Right lung (tissue), 10 donors: ENCODE measurements at places on chromosomes 12 and 14. TPM values are rescaled to one million over a fixed set of nuclear protein-coding genes. Genes with fewer than 3 reads are reported as not detected.

Gene MARS1
- polyA plus RNA-seq, result 90.0 TPM

Gene STYK1
- polyA plus RNA-seq, result 0.85 TPM

Gene SIX4
- polyA plus RNA-seq, result 6.4 TPM

Gene DNAJC22
- 5.3 TPM for polyA plus RNA-seq

Gene KRT3
- not detected for polyA plus RNA-seq

Gene GPRC5D
- polyA plus RNA-seq, result 1.1 TPM

Gene DNAI7
- polyA plus RNA-seq, result 4.1 TPM

Gene ANKRD33
- not detected for polyA plus RNA-seq

Gene TMPRSS12
- 0.08 TPM for polyA plus RNA-seq

Gene LBHD2
- not detected for polyA plus RNA-seq

Gene PTCSC3
- 4.5 TPM for polyA plus RNA-seq

Gene MYH7
- polyA plus RNA-seq, result 0.06 TPM

Gene CCDC196
- not detected for polyA plus RNA-seq

Gene B3GNT4
- 0.38 TPM for polyA plus RNA-seq

Gene POTEG
- not detected for polyA plus RNA-seq

Gene CFAP251
- 10.0 TPM for polyA plus RNA-seq

Gene IFNG-AS1
- not detected for polyA plus RNA-seq

Gene TESPA1
- 0.76 TPM for polyA plus RNA-seq

Gene OVCH1
- not detected for polyA plus RNA-seq

Gene MOAP1
- 34.4 TPM for polyA plus RNA-seq

Gene PIWIL1
- not detected for polyA plus RNA-seq

Gene ITGA7
- polyA plus RNA-seq, result 33.9 TPM

Gene SLC41A2
- 3.3 TPM for polyA plus RNA-seq

Gene TMX1
- polyA plus RNA-seq, result 62.2 TPM

Gene GARIN6
- polyA plus RNA-seq, result not detected

Gene SART3
- 53.3 TPM for polyA plus RNA-seq

Gene PCED1B
- 1.3 TPM for polyA plus RNA-seq

Gene MGAT4C
- polyA plus RNA-seq, result 0.78 TPM

Gene SMCO2
- polyA plus RNA-seq, result 0.56 TPM

Gene SERPINA9
- polyA plus RNA-seq, result not detected

Gene SLC10A1
- 0.18 TPM for polyA plus RNA-seq

Gene SIRT4
- 2.6 TPM for polyA plus RNA-seq

Gene KRT77
- polyA plus RNA-seq, result not detected

Gene SMARCC2
- 119 TPM for polyA plus RNA-seq

Gene COX8C
- polyA plus RNA-seq, result 0.36 TPM

Gene DDX11
- 93.3 TPM for polyA plus RNA-seq

Gene SYCP3
- 1.3 TPM for polyA plus RNA-seq

Gene KSR2
- 0.20 TPM for polyA plus RNA-seq

Gene NRIP2
- 5.2 TPM for polyA plus RNA-seq

Gene BMAL2
- polyA plus RNA-seq, result 2.5 TPM

Gene P3H3
- 14.5 TPM for polyA plus RNA-seq

Gene CLEC1B
- 3.0 TPM for polyA plus RNA-seq

Gene TAS2R9
- not detected for polyA plus RNA-seq

Gene WSCD2
- 0.25 TPM for polyA plus RNA-seq

Gene ADSS1
- polyA plus RNA-seq, result 10.2 TPM
